Fibroblast of skin of scalp (primary cell): ENCODE measurements at places on chromosomes 6 and 20.

DNA sequence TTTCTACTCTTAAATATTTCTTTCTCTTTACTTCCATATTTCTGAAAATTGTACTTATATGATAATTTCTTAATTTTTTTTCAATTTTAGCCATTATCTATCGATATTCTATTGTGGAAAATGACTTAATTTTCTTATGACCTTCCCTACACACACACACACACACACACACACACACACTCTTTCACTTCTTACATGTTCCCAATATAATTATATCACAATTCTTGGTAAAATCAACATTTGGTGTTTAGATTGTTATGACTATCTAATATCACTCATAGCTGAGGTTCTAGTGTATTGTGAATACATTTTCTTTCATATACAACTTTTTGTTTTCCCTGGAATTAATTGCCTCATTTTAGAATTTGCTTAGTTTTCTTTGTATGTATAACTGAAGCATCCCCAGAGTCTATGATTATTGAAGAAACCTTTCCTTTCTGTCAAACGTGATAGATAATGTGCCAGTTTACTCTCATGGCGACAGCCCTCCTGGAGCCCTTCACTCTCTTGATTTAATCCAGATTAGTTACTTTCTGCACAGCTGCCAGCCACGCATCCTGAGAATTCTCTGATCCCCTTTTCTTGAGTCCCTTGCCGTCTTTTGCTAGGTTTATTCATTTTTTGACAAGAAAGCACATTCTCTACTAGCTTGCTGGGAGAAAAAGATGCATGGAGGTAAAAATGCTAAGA lies 63.4 kb downstream of the RNF182 start:
- no peak for DNase-seq

GRCh38 chr20:49140411-49140810 lies 47.7 kb downstream of the STAU1 start:
- no peak for DNase-seq

DNA sequence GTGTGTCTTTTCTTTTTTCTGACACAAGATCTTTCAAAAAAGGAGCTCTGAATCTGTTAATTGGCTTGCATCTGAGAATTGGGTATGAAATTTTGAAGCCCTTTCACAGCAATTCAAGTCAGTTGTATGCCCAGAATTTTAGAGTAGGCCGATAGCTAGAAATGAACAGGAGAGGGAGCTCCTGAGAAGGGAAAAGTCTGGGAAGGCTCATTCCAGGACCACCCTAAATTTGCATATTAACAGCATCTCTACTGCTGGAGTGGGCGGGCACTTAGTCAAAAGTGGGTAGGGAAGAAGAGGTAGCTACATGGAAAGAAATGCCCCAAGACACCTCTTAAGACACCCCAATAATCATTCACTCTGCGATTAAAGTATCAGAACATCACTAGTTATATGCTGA lies 928.3 kb downstream of the TBC1D32 start:
- no peak for DNase-seq

DNA sequence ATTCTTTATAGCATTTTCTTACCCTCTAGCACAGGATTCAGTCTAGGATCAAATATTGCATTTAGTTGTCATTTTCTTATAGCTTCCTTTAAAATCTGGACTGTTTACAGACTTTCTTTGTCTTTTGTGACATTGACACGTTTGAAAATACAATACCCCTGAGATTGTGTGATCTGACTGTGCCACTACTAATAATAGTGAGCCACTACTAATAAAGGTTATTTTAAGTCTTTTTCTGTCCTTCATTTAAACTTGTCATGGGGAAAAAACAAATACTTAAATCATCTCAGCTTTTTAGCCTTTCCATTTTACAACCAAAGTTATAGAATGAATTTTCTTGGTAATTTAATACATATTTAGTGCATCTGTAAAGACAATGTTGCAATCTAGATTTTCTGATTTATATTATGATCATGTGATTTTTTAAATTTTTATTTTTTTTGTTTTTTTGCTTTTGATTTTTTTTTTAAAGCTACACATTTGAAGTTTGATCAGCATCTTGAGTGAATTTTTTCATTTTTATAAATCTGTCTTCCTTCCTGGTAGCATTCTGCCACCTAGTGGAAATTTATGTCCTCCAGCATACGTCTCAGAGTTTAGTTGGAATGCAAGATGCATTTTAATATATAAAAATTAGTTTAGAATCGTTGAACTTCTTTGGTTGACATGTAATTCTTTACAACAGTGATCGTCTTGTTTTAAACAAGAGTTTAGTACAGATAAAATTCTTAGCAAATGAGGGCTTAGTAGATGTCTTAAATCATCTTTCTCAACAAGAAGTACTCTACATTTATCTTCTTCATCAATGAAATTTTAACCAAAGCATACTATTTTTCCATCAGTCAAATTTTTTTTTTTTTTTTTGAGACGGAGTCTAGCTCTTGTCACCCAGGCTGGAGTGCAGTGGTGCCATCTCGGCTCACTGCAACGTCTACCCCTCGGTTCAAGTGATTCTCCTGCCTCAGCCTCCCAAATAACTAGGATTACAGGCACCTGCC lies 119.4 kb downstream of the NCOA3 start:
- peak; percentile 73 for DNase-seq

GRCh38 chr6:3471286-3471685 lies 14.4 kb upstream of the SLC22A23 start:
- DNase-seq, result no peak

DNA sequence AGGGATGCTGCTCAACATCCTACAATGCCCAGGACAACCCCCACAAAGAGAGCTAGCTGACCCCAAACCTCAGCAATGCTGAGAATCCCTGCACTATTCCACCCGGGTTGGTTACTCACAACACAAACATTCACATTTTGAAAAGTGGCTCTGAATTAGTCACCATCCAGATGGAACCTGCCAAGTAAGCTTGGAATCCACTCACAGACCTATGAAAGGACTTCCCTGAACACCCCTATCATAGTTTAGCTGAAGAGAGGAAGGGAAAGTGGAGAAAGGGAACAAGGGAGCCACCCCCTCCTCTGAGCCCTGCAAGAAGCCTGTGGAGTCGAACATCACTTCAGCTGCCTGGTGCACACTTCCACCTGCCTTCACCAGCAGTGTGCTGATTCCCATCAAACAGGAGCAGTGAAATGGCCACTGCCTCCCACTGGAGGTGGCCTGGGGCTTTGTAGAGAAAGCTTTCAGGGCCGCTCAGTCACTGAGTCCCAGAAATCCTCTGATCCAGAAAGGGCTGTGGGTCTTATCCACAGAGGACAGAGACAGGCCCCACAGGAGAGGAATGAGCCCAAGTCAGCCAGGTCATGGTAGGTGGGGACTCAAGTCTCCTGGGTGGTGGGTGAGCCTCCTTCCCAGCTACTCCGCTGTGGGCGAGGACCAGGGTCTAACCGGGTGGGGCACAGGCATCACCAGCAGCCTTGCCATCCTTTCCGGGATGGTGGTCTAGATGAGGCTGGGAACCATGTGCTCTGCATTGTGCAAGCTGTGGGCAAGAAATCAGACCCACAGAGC lies 203.7 kb downstream of the SYNDIG1 start:
- peak; percentile 95 for DNase-seq

GRCh38 chr20:62628691-62629090 lies 13.6 kb upstream of the SLCO4A1 start:
- no peak for DNase-seq

DNA sequence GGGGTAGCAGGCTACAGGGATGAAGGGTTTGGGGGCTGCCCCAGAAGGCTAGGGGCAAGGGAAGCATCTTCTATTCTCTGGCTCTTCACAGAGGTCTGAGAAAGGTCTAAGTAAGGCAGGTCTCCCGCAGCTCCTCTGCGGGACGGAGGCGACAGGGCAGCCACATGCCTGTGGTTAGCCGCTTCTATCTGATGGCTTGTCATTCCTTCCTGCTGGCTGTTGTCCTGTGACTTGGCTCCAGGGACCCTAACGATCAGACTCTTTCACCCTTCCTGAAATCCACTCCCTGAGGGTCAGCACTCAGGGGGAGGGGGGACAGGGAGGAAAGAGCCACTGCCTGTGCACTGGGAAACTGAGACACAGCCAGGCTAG lies 673 bp downstream of the CST7 start:
- DNase-seq, result no peak

- no peak for DNase-seq
These were observed 14.7 kb downstream of the HTR1B start for GRCh38 chr6:77448546-77448945.

DNA sequence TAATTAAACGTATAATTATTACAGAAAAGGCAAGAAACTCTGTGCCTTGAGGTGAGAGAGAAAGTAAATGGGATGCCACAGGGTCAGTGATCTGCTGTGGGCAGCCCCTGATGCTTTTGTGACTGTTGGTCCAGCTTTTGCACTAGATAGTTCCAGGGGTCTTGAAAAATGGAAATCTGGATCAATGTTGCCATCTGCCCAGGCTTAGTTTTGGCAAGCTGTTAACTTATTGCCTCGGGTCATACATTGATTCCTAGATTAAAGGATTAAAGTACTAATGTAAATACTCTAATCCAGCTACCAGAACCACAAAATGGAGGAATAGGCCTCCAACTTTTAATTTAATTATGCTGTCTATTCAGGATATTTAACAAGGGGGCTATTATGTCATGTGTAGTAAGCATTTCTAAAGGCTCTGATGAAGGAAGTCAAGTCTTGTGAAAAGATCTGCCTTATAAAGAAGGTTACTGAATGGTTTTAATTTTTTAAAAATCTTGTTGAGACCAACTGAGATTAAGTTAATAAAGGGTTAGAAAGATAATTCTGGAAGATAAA lies 376.0 kb upstream of the HS3ST5 start:
- no peak for DNase-seq

DNA sequence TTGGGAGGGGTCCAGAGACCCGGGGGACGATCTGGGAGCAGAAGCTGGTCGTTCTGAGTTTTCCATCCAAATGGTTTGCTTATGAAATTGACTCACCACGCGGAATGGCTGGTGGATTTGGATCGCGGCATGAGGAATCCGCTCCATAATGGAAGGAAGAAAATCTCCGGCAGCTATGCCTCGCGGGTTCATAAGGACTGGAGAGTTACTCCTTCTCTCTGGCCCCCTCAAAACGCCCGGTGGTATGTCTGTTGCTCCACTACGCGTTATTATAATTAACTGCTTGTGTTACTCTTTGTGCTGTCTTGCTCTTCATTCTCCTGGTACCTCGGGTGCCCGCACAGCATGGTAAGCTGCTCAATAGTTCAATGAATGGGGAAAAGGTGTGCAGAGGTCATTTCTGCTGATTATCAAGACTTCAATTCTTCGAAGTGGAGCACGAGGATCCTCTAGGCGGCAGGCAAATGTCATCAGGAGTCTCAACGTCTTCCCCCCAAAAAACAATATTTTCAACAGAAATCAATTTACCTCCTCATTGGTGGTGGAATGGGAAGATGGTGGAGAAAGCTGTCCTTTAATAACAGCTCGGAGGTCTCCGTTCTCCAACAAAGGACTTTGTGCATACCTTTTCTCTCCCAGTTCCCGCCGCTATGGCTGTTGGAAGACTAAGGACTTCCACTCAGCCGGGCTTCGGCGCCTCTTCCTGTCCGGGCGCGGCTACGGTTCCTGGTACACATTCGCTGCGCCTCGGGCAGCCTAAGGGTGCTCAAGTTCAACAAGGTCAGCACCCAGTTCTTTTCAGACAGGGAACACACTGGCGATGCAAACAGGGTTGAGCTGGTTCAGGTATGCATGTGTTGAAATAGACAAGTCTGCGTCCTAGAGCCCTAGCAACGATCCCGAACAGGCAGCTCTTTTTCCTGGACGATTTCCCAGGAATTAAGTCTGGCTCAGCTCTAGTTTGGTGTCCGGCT lies 9.2 kb upstream of the PRSS16 start:
- no peak for DNase-seq

- peak; percentile 67 for DNase-seq
These were observed 52.3 kb downstream of the MBOAT1 start for GRCh38 chr6:20159781-20160540.

DNA sequence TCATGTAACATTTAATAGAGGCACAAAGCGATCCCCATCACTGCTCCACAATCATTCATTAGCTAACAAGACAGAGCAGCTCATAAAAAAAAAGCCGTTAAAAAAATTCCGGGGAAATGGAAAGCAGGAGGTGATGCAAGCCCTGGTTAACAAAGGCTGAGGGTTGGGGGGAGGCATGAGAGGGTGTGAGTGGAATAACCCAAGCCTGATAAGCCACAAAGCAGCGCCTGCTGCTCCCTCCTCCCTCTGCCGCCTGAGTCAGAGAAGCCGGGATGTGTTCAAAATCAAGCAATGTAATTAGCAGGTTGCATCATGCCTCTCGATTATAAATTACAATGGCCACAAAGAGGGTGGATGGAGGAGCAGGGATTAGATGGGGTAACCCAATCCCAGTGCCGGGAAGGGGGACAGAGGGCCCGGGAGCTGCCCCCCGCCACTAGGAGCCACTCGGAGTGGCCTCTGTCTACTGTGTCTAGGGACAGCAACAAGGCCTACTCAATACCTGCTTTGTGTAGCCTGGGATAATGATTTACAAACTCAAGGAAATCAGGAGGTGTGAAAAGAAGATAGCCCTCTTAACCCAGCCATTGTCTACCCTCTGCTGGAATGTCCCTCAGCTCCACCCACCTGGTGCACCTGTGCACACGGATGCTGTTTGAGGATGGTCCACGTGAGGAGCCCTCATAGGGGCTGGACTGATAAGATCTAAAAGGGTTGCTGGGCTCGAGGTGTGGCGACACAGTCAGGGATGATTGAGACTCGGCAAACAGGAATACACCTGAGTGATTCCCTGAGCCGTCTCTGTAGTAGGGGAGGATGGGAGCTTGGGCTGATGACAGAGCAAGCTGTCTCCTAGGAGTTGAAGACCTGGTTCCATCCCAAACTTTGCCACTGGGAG lies 156.9 kb downstream of the VEGFA start:
- peak; percentile 100 for DNase-seq
